ENCODE measurements at places on chromosomes 11 and 22.

DNA sequence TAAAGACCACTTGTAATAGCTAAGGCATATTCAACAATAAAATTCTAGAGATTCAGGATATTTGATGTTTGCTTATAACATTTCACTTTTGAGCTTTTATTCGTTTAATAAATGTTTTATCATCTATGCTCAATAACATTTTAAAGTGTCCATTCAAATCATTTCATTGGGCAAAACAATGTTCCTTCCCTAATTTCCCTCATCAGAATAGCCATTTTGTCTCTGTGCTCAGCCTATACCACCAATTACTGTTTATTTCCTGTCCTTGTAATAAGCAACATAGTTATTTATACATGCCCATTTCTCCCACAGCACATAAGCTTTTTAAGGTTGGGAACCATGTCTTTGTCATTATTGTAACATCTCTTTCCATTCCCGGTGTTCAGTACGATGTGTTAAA is 1.3 kb upstream of the SC5D start:
- DNase-seq, result no peak

- DNase-seq, result no peak
Measured at GRCh38 chr11:99098751-99099150, 78.0 kb downstream of the CNTN5 start.

DNA sequence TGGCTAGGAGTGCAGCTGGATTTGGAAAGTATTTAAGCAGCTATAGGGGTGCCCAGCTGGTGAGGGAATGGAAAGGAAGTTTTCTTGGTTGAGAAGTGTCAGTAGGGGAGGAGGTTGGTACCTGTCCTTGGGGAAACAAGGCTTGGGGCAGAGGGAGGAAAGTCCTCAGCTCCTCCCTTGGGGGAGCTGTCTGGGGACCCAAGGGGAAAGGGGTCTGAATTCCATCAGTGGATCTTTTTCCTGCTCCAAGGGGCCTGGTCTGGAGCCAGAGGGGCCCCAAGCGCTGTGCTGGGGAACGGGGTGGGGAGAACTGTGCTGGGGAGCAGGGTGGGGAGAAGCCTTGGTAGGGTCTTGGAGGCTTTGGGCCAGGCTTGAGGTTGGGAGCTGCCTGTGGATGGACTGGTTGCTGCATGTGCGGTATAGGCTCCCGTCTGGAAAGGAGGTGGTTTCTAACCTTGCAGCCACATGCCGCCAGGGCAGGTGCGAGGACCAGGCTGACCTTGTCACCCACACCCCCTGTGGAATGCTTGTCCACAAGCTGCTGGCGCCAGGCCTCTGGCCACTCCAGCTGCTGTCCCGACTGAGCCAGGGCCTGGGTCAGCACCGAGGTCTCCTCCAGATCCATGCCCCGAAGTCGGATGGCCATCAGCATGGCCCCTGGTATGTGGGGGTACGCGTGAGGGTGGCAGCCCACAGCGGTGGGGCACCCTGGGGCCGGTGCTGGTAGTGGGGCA is 963 bp downstream of the TYMP start:
- no peak for DNase-seq

- DNase-seq, result no peak
Measured at GRCh38 chr11:73333640-73334383, 25.7 kb downstream of the ARHGEF17 start.

DNA sequence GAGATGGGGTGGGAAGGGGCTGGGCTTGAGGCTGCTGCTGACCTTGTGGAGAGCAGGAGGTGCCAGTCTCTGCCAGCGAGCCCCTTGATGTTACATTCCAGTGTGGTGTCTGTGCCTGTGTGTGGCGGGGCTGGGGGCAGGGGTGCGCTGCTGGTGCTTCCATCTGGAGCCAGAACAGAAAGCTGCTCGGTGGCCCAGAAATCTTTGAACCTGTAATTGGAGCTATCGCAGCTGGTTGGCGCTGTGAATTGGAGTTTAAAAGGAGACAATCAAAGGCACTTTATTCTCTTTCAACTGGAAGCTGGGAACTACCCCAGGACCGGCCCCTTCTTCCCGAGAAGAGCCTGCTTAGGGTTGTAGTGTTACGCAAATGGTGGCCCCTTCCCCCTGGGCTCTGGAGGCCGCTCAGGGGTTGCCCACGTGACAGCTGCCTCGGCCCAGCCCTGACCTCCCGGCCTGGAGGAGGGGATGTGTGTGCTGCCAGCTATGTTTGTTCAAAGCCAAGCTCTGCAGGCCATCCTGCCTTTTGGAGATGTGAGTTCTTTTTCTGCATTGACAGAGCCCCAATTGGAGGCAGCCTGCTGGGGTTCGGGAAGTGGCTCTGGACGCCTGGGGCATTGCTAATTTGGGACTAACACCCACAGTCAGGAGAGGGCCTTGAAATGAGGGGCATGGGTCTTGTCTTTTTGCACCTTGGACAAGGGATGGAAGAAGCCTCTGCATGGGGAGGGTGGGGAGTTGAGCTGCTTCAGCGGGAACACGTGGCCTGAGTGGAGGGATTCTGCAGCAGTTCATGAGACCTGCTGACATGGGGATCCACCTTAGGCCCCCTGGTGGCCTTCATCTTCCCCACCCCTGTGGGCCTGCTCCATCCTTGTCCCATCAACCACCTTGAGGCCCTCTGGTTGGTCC is 14.0 kb upstream of the ARSA start:
- DNase-seq, result no peak

- DNase-seq, result no peak
Measured at GRCh38 chr11:66619080-66619554, 2.7 kb downstream of the RBM14 start.

DNA sequence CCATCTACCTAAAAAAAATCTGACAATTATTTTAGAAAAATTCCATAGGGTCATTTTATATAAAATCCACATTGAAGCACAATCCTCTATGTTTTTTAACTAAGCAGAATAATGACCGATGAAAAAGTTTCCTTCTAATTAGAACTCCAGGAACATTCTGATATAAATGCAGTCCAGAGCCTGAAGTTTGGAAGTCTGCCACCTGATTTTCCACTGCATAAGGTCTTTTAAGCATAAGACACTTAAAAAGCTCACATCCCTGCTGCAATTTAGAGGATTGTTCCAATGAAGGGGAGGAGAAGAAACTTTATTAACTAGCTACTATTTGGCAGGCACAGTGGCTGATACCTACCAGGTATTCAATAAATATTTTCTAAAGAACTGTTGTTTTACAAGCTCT is 570.3 kb upstream of the ANO5 start:
- no peak for DNase-seq

GRCh38 chr22:32665676-32666075 is 135.8 kb upstream of the TIMP3 start:
- DNase-seq, result no peak

DNA sequence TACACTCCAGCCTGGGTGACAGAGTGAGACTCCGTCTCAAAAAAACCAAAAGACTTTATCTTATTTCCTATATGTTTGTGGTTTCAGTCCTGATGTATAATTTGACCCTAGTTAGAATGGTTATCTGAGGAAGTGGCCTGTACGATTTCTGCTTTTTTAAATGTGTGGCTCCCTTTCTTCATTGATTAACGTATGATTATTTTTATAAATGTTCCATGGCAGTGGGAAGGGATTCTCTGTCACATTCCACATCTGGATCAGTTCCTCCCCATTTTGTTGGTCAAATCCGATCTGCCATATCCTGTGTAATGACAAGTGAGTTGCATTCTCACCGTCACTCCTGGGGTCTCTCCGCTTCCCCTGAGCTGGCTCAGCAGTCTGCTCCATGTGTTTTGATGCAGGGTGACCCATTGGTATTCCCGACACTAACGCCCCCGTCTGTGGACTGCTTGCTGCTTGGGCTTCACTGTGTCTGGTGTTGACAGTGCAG is 20.3 kb downstream of the NEAT1 start:
- DNase-seq, result no peak

GRCh38 chr11:104624021-104624420 is 274.2 kb downstream of the CASP12 start:
- no peak for DNase-seq

- DNase-seq, result no peak
Measured at GRCh38 chr22:32407312-32407711, 4.7 kb downstream of the RTCB start.

GRCh38 chr11:22461626-22462025 is 123.4 kb downstream of the SLC17A6 start:
- DNase-seq, result no peak

DNA sequence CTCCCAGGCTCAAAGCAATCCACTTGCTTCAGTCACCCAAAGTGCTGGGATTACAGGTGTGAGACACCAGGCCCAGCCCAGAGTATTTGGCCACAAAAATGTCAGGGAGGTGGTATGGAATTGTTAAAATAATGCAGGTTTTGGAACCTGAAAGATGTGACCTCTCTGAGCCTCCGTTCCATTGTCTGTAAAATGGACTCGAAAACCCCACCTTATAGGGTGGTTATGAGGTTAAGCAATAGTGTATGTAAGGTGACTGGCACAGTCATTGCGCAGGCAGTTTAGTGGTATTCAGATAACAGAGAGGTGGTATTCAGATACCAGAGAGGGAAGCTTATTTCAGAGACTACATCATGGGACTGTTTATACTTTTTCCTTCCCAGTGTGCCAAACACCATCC is 52.5 kb upstream of the PRSS23 start:
- no peak for DNase-seq

DNA sequence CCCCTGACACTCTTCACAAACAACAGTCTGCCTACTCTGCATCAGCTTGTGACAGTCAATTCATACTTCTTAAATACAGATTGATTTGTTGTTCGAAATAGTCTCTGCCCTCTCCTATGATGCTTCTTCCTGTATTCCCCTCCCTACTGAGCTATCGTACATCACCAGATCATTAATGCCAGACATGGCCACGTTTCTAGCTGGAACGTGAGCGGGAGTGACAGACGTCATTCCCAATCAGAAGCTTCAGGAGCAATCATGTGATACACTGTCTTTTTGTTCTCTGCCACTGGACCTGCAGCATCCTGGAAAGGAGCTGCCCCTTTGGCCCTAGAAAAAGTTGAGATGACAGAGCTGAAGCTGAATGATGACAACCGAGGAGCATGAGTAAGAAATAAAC is 48.5 kb downstream of the CSNK2A3 start:
- DNase-seq, result no peak

DNA sequence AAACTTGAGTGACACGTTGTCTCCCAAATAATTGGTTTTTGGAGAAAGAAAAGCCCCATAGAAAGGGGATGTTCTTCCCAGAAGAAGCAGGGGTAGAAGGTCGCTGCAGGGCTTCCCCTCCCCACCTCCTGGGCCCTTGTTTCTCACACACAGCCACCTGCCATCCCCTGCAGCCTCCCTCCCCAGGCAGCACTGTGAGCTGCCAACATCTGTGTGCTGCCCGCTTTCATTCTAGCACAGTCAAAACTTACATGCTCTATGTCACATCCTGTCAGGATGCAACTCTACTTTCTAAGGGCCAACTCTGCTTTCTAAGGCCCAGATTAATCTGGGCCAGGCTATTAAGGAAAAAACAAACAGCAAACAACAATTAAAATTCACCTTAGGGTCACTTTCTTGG is 309.4 kb upstream of the ZC3H12C start:
- DNase-seq, result no peak

GRCh38 chr11:111911563-111912401 is at the start of gene CRYAB:
Gene CRYAB, minus strand, starts transcription at chr11:111911770. Its CDS starts 46 bp downstream, at chr11:111911724.
- DNase-seq, result no peak

GRCh38 chr11:87675993-87676392 is 499.2 kb downstream of the RAB38 start:
- no peak for DNase-seq

GRCh38 chr11:126012852-126013251 is 49.8 kb downstream of the CDON start:
- no peak for DNase-seq

DNA sequence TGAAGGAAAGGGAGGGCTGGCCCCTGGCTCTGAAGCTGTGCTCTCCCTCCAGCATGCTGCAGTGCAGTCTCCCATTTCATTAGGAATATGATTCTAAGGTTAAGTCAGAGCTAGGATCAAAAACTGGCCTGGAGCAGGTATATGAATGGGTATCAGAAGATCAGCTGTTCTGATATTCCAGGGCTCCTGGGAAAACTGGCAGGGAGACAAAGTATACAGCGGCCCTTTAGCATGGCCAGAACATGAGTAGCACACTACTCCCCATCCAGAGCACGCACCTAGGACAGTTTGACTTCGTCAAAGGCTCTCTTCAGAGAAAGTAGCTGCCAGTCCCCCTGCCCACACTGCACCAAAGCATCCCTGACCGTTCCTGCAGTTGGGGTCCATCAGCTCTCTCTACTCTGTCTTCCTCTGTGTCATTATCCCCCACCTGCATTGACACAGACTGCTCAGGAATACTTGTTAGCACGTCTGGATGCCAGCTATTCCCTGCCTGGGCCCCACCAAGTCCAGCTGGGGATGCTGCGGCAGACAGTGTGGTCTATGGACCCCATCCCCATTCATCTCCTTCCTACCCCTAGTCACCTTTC is 4.0 kb upstream of the FCHSD2 start:
- no peak for DNase-seq

DNA sequence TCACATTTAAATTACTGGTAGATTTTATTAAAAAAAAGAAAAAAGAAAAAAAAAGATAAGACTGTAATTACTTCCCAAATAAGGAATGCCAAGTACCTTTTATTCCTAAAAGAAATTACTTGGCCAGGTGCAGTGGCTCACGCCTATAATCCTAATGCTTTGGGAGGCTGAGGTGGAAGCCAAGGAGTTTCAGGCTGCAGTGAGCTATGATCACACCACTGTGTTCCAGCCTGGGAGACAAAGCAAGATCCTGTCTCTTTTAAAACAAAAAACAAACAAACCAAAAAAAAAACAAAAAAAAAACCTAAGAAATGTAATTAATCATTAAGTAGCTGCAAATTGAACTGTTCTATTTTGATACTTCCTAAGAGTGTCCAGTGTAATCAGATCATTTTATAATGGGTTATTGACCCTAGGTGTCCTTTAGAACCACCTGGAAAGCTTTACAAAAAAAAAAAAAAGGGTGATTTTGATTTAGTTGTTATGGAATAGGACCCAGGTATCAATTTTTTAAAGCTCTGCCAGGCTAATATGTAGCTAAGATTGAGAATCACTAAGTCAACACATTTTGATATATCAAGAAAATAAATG is 10.8 kb downstream of the LIN7C start:
- DNase-seq, result no peak

DNA sequence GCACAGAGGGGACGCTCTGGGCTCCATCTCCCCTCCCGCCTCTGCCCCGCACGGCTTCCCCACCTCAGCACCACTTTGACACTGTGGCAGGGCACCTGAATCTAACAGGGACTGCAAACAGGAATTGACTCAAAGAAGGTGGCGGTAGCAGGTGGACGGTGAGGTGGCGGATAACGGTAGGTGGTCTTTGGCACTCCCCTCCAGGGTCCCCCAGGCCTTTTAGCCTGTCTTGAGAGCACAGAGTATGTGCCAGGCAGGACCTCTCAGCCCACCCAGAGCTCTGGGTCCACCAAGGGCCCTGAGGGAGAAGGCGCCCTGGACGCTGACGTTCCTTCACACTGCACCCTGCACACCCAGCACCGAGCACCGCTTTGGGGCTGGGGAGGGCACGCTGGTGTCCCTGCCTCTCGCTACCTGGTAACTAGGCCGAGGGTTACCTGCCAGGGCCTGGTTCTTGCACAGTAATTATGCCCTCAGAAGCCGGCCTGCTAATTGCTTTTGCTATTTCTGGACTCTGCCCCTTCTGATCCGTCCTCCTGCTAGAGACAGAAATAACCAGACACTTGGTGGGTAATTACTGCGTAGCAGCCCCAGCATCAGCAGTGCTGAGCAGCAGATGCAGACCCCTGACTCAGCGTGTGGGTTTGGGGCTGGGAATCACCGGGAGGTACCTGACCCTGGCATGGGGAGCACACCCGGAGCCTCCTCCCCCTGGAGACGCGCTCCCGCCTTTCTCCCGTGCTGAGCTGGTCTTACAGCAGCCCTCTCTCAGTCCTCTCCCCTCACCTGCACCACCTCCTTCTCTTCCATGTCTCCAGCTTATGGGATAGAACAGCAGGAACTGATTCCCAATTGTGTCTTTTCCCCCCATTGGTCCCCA is 103.3 kb upstream of the B3GAT1 start:
- no peak for DNase-seq

- DNase-seq, result no peak
Measured at GRCh38 chr22:37750596-37751162, 53.8 kb downstream of the TRIOBP start.

Measured in glomerular endothelial cell (primary cell).